ENCODE measurements at places on chromosomes 4 and X.
A peak's percentile ranks its signal among the peaks of the same experiment; 100 is the strongest.

DNA sequence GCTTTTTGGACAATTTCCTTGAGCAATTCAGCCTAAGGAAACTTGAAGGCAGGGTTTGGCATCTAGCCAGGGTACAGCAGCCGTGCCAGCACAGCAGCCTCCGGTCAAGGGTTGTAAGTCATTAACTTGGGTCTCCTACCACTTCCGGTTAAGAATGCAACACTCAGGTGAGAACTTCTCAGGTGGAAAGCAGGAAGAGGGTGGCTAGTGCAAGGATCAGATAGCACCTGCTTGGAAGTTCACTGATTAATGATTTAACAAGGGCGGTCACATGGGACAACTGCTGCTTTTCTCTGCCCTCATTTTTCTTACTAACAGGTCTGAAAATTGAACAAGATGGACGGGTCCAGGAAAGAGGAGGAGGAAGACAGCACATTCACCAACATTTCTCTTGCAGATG lies 30.1 kb upstream of the SCOC start:
- no peak for DNase-seq

DNA sequence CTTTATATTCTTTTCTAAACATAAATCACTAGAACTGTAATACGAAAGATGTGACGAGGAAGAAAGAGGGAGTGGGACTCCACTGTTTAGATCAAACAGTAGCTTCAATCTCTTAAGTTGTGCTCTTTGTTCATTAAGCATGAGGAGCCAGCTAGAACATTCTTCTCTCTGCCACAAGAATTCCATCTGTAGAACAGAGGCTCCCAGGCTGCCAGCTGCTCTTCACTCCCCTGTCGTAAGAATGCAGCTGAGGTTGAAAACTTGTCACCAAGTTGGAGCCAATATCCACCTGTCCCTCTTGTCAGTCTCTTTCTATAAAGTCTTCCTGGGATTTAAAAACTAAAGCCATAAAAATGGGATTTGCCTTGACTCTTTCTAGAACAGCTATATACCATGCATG lies 65.0 kb upstream of the SEC24B start:
- DNase-seq, result no peak

DNA sequence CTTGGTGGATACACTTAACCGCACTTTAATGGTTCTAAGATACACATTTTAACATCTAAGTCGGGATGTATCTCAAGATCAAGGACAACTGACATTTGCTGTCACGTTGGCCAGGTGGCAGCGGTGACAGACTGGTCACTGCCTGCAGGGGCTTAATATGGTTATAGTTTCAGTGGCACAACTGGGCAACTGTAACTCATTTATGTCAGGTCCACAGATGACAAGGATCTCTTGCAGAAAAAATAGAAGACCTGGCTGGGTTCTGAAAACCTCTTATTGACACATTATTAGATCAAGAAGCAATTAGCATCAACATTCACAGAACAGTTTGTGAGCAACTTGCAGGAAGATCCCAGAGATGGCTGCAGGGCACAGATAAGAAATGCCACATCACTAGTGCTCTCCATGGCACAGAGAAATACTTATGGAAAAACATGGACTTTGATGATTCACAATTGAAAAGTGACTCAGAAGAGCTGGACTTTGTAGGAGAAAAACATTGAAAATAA lies 99.6 kb upstream of the SORBS2 start:
- no peak for DNase-seq

DNA sequence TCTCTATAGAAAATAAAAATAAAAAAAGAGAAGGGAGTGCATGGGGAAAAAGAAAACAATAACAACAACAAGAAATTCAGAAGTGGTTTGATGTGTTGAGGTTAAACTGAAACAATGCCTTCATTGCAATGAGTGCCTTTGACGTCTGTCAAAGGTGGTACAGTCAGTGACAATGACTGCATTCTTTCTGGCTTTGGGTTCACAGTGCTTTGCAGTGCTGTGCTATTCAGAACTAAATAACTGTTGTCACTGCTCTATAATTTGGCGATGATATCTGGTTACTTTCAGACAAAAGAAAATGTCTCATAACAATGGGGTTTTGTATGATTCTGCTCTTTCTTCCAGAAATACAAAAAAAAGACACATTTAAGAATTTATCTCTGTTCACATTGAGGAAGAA lies 488.6 kb upstream of the MAGEB2 start:
- DNase-seq, result no peak

- DNase-seq, result no peak
These were observed 361.2 kb downstream of the BCOR start for GRCh38 chrX:39736216-39737211.

DNA sequence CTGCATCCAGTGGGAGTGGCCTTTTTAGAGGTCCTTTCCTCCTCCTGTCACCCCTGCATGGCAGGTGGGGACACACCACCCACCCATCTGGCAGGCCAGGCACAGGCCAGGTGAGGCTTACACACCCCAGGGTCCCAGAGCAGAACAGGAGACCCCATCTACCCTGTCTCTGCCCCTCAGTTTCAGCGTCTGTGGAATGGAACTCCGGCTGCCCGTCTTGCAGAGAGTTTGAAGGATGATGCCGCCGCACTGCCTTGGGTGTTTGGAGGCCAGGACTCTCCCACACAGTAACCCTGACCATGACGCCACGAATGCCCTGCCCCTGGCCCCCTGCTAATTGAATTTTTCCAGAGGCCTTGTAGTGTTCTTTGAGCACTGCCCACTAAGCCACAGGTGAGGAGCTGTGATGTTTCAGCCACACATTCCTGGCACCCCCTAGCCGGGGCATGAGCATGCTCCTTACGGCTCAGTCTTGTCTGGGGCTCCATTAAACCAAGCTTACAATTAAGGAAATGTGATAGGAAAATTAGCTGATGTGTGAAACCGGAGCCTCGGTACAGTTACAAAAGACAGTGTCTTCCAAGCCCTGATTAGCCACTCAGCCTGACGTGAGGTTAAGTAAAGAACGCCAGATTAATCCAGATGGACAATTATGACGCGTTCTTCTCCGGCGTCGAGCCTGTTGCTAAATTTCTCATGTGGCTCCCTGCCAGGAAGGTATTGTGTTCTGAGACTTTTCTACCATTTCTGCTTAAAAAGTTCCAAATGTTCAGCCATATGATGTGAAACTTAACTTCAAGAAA lies 39.3 kb downstream of the HMX1 start:
- DNase-seq, result no peak

GRCh38 chr4:82913305-82913704 lies 12.8 kb downstream of the THAP9 start:
- DNase-seq, result no peak

- DNase-seq, result peak; percentile 63
These were observed 3.2 kb downstream of the PITX2 start for GRCh38 chr4:110619463-110620247.

DNA sequence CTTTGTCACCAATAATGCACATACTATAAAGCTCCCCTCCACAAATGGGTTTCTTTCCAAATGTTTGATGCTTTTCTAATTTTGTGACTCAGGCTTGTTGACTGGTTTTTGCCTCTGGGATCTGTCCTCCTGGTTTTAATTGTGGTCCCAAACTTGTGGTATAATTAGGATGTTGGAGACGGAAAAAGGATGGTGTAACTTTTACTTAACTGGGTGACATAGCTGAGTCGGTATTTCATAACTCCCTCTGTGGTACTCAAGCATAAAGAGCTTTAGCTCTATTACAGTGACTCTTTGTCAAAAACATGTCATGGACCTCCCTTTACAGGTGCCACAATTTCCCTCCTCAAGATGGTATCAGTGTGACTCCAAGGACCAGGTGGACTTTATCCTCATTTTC lies 119.7 kb upstream of the RBPJ start:
- DNase-seq, result no peak

- DNase-seq, result no peak
These were observed 68.2 kb downstream of the ARHGAP6 start for GRCh38 chrX:11597479-11597878.

- no peak for DNase-seq
These were observed 7.0 kb downstream of the SMIM14 start for GRCh38 chr4:39631700-39632079.

DNA sequence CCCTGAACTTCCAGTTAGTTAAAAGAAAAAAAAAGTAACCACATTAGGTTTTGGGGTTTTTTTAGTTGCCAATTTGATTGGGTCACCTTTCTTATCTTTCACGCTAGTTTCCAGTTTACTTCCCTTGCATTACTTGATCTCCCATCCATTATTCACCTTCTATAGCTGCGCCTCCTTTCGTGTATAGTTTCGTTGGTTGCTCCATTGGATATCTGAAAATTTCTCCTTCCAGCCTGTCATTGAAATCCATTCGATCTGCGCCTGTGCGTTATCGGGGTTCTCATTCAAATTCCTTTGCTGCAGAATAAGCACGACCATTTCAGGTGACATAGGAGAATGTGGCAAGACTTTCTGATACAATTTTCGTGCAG lies 764 bp downstream of the TRAPPC11 start:
- no peak for DNase-seq

DNA sequence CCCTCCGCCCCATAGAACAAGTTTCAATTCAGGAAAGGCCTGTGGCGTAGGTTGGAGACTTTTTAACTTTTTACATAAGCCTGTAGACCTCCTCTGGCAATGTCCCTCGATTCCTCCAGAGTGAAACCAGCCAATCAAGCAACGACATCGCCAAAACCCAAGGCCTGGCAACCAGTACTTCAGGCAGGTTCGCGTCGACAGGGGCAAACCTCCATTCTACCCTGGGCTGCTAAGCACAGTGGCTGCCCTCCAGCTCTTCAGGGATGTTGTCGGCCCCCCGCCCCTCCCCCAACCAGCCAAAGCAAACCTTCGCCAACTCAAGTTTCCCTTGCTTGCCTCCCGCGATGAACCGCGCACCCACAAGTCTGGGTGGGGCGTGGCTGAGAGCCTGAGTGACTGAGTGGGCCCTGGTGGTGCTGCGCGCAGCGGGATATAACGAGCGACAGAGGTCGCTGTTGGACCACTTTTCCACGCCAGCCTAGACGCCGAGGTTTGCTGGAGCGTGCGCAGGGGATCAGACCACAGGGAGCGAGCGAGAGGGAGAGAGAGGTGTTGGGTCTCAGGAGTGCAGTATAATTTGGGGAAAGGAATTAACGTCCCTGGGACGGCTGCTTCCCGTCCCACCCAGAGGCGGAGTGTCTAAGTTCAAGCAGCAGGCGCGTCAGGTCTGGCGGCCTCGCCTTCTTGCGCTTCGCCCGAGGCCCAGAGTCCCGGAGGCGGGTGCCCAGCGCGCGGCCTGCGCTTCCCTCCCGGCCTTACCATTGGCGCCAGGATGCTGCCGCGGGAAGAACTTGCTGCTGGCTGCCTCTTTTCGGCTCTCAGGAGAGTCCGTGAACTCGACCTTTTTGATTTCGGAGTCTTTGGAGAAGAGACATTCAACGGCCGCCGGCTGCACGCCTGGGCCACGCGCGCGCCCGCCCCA lies 9.0 kb upstream of the PITX2 start:
- DNase-seq, result peak; percentile 86

- no peak for DNase-seq
These were observed 407.6 kb downstream of the ANKRD50 start for GRCh38 chr4:124304941-124305340.

- DNase-seq, result no peak
These were observed 49.0 kb downstream of the CD99L2 start for GRCh38 chrX:150849486-150849885.

DNA sequence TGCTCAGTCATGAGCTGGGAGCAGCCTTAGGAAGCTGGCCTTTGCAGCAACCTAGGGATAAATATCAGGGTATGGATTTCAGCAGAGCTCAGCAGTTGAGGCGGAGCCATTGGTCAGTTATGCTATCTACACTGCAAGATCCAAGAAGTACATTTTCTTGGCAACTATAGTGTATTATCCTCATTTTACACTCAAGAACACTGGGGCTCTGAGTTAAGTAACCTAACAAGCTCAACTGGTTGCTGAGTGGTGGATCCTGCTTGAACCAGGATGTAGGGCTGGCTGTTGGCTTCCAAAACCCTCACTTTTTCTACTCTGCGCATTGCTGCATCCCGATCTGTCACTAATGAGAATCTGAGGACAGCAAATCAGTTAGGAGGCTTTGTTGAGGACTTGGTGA lies 1.5 kb upstream of the SCARB2 start:
- DNase-seq, result no peak

DNA sequence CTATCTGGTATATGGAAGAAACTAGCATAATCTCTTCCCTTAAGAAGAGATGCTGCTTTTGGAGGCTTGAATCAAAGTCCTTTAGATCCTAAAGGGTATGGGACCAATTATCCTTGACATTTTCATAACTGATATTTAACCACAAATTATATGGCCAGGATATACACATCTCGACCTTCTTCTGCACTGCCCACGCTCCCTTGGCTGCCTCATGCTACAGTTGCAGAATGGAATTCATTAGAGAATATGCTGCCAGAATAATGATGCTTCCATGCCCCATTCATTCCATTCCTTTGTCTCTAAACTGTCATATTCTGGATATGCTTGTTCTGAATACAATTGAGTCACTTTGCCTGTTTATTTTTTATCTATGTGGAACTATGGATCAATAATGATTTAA lies 157.1 kb upstream of the PACRGL start:
- DNase-seq, result no peak

- DNase-seq, result no peak
These were observed 37.9 kb downstream of the PDGFC start for GRCh38 chr4:156933633-156934258.

DNA sequence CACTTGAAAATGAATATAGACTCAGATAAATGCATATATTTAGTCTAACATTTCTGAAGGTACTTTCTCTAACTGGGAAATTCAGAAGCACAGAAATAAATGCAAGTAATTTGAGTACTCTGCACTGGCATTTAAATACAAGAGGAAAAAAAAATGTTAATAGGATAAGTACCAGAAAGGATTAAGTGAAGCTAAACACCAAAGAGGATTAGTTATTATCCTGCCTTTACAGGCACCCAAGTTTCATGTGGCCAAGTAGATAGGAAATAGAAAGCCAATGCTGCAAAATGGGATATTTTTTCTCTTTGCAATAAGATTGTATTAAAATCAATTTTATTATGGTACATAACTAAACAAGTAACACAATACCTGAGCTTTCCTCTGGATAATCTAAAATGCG lies 762.5 kb downstream of the PCDH7 start:
- no peak for DNase-seq

DNA sequence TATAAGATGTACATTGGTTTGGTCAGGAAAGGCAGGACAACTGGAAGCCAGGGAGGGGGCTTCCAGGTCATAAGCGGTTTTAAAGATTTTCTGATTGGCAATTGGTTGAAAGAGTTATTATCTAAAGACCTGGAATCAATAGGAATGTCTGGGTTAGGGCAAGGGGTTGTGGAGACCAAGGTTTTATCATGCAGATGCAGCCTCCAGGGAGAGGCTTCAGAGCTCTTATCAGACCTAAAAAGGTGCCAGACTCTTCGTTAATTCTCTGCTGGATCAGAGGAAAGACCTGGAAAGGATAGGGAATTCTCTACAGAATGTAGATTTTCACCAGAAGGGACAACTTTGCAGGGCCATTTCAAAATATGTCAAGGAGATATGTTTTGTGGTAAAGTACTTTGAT lies 62.8 kb downstream of the BEX3 start:
- DNase-seq, result no peak

- DNase-seq, result no peak
These were observed 90.1 kb downstream of the CEP44 start for GRCh38 chr4:174373821-174374220.

GRCh38 chrX:28177202-28177601 lies 196.0 kb upstream of the DCAF8L1 start:
- peak; percentile 58 for DNase-seq

- peak; percentile 29 for DNase-seq
These were observed 2.4 kb downstream of the CXXC4 start for GRCh38 chr4:104492183-104492771.

GRCh38 chr4:119587796-119588195 lies 40.8 kb downstream of the PDE5A start:
- DNase-seq, result no peak
